ENCODE measurements at places on chromosomes 3 and 15. TPM values are rescaled to one million over a fixed set of nuclear protein-coding genes. Genes with fewer than 3 reads are reported as not detected.

The SLC49A4 gene
- 37.0 TPM for total RNA-seq

The CCR8 gene
- not detected for total RNA-seq

The MUC20 gene
- total RNA-seq, result 0.69 TPM

The CAMK1 gene
- total RNA-seq, result 36.6 TPM

The FOXB1 gene
- not detected for total RNA-seq

The CADPS gene
- total RNA-seq, result not detected

The GOLGA6B gene
- 0.11 TPM for total RNA-seq

The ITGA11 gene
- not detected for total RNA-seq

The SLC51B gene
- not detected for total RNA-seq

The LCTL gene
- not detected for total RNA-seq
